ENCODE measurements at places on chromosomes 5 and 9. TPM values are rescaled to one million over a fixed set of nuclear protein-coding genes. Genes with fewer than 3 reads are reported as not detected.

DNA sequence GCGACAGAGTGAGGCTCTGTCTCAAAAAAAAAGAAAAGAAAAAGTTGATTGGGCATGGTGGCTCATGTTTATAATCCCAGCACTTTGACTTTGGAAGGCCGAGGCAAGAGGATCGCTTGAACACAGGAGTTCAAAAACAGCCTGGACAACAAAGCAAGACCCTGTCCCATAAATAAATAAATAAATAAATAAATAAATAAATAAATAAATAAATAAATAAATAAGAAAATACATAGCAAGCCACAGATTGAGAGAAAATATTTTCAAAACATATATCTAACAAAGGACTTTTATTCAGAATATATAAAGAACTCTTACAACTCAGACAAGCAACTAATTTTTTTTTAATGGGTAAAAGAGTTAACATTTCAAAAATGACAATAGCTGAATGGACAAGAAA lies 71.2 kb downstream of the PLPP1 start:
- no peak for DNase-seq

The SVEP1 gene
- total RNA-seq: 0.05 TPM

- DNase-seq: no peak
These were observed 32.8 kb upstream of the TNIP1 start for GRCh38 chr5:151113651-151114050.

DNA sequence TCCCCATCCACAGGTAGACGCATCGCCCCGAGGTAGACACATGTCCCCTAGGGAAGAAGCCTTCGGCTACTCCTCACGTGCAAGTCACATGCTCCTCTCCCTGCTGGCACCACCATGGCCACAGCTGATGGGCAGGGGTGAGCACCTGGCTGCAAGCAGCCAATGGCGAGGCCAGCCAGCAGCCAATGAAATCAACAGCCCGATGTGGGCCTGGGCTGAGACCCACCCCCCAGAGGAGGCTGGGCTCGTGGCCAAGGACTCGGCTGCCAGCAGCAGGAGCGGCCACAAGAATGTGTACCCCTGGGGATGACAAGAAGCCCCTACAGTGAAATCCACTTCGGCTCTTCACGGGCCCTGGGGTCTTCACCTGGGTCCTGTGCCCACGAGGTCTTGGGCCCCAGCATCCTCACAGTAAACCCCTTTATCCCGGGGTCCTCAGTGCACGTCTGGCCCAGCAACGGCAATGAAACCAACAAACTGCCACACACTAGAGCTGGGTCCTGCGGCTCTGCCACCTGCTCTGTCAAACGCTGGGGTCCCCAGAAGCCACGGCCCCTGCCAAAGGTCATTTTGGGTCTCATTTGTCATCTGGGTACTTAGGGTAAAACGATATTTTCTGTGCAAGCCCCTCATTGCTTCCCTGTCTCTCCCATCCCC lies 22.1 kb upstream of the PTGES start:
- no peak for DNase-seq

- DNase-seq: no peak
These were observed 19.9 kb downstream of the SEMA6A start for GRCh38 chr5:116554764-116555163.

The SAXO1 gene
- total RNA-seq: not detected

DNA sequence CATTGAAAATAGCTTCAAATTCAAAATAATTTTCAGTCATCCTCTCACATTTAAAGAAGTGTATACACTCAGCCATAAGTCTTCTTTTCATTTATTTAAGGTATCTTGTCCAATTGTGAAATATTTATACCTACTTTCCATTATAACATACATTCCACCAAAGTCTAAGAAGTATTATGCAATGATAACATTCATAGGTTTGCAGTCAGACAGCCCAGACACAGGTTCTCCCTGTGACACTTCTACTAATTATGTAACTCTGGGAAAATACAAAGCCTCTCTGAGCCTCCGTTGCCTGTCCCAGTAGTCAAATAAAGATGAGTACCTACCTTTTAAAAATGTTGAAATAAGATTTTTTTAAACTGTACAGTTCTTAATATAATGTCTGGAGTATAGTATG lies 320.9 kb upstream of the RPS23 start:
- DNase-seq: no peak

- no peak for DNase-seq
These were observed 54.9 kb downstream of the DUSP1 start for GRCh38 chr5:172715931-172716682.

The QRFP gene
- total RNA-seq: not detected

The CARTPT gene
- not detected for total RNA-seq

DNA sequence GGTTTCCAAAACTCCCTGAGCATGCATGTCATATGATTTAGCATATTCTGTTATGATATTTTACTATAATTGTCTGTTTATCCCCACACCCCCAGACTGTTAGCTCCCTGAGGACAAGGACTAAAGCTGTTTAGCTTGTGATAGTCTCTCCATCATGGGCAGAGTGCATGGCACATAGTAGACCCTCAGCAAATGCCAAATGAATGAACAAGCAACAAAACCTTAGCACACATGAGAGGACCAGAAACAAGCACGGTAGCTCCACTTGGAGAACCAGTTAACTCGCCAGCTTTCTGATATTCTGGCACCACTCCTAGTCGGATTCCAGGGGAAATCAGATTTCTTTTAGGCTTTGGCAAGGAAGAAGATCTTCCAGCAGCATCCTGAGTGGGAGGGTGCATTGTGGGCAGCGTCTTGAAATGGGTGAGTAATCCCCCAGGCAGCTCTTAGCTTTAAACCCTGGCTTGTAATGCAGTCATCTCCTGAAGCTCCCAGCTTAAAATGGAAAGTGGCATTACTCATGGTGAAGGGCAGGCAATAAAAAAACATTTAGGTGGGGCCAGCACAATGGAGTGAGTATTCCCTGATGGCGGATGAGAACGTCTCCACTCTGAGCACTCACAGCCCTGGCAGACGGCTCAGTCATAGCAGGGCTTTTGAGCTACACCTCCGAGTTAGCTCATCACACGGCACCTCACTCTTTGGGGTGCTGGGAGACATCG lies 41.1 kb downstream of the FGF1 start:
- DNase-seq: no peak

DNA sequence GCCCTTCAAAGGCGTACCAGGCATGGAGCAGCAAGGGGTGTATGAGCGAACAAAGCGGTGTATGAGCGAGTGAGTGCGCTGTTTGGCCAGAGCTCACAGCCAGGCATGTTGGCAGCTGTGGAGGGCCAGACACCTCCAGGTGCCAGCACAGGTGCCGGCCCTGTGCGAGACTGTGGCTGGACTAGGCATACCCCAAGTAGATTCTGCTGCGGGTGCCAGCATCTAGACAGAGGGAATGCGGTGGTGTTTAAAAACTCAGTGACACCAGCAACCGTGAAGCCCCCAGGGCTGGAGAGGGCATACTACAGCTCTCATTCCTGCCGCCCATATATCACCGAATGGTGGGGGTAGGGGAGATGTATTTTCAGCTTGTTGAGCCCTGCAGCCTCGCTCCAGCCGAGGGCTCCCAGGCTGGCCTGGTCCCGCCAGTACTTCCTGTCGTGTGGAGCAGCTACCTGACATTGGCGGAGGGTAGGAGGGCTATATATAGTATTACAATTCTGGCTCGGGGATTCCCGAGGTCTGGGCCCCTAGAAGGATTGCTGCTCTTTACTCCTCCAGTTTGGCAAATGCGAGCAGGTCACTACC lies 1829.6 kb upstream of the NUDT12 start:
- no peak for DNase-seq

The NAIF1 gene
- 9.7 TPM for total RNA-seq

- no peak for DNase-seq
These were observed 25.5 kb downstream of the CWC27 start for GRCh38 chr5:64794053-64794770.

- peak; percentile 4 for DNase-seq
These were observed 137.7 kb upstream of the GRIA1 start for GRCh38 chr5:153352685-153353219.

The C1QTNF2 gene
- total RNA-seq: not detected

- DNase-seq: no peak
These were observed 82.7 kb upstream of the OLFM1 start for GRCh38 chr9:135004772-135005171.

GRCh38 chr5:142548739-142549275 lies 137.1 kb downstream of the FGF1 start:
- DNase-seq: peak; percentile 11

DNA sequence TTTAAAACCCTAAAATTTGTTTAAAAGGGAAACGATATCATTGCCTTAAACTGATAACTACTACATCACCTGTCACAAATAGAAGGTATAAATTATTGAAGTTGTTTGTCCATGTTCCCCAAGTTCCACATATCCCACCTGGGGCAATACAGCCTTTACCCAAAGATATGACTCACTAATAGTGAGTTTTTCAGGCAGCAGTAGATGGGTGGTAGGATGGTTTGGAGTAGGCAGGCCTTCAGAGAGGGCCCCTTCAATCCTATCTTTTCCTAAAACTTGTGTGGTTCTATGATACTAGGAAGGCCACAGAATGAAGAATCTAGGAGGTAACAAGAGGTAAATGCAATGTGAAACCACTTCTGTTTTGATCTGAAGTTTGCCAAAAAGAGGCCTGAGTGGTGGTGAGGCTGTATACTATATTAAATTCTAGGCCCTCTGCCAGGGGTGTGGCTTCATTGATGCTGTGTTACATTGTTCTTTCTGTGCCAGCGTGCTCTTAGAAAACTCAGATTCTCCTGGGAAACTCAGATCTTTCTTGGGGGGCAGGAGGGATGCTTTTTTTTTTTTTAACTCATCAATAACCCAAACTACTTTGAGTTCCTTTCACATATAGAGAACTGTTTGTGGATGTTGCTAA lies 7.2 kb downstream of the CYSTM1 start:
- no peak for DNase-seq

- no peak for DNase-seq
These were observed 181.7 kb downstream of the ERCC6L2 start for GRCh38 chr9:96057155-96057554.

- no peak for DNase-seq
These were observed 42.5 kb downstream of the RALGPS1 start for GRCh38 chr9:126956917-126957686.

DNA sequence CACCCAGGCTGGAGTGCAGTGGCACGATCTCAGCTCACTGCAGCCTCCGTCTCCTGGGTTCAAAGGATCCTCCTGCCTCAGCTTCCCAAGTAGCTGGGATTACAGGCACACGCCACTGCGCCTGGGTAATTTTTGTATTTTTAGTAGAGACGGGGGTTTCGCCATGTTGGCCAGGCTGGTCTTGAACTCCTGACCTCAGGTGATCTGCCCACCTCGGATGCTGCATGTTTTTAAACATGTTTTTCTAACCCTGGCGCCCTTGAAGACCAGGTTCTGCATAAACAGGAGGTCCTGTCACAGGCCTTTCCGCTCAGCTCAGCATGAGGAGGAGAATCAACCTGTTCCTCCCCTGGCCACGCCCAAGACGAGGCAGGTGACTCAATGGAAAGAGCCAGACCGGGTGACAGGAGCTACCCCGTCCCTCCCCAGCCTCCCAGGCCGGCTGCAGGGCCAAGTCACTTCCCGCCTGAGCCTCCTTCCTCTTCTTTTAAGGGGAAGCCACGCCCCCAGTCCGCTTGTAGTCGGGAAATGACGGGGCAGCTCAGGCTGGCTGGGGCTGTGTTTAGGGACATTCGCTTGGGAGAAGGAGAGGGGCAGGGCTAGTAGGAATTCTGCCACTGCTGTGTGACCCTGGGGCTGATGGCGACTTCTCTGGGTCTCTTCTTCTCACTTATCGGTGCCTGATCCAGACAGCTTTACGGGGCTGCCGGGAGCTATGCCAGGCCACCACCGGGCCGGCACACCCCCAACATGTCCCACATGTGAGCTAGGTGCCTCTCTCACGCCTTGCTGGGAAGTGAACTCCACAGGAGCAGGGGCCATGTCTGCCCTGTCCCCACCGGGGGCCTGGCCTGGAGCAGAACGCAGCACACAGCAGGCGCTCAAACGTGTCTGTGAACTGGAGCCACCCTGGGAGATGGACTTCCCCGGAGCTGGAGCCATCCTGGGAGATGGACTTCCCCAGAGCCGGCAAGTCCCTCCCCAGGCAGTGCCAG lies 6.1 kb downstream of the NOTCH1 start:
- DNase-seq: peak; percentile 90

DNA sequence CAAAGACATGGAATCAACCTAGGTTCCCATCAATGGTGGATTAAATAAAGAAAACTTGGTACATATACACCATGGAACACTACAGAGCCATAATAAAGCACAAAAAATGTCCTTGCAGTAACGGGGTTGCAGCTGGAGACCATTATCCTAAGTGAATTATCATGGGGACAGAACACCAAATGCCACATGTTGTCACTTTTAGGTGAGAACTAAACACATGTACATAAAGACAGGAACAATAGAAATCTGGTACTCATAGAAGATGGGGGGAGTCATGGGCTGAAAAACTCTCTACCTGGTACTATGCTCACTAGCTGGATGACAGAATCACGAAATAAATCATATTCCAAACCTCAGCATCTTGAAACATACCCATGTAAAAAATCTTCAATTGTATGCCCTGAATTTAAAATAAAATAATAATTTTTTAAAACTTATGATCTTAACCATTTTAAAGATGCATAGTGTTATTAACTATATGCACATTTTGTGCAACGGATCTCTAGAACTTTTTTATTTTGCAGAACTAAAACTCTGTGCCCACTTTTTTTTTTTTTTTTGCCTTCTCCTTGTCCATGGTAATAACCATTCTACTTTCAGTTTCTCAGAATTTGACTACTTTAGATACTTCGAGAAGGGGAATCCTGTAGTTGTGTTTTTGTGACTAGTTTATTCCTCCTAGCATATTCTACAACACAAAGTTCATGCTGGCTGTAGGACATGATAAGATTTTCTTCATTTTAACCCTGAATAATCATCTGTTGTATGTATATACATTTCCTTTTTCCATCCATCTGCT lies 1081.6 kb upstream of the ACO1 start:
- DNase-seq: no peak

DNA sequence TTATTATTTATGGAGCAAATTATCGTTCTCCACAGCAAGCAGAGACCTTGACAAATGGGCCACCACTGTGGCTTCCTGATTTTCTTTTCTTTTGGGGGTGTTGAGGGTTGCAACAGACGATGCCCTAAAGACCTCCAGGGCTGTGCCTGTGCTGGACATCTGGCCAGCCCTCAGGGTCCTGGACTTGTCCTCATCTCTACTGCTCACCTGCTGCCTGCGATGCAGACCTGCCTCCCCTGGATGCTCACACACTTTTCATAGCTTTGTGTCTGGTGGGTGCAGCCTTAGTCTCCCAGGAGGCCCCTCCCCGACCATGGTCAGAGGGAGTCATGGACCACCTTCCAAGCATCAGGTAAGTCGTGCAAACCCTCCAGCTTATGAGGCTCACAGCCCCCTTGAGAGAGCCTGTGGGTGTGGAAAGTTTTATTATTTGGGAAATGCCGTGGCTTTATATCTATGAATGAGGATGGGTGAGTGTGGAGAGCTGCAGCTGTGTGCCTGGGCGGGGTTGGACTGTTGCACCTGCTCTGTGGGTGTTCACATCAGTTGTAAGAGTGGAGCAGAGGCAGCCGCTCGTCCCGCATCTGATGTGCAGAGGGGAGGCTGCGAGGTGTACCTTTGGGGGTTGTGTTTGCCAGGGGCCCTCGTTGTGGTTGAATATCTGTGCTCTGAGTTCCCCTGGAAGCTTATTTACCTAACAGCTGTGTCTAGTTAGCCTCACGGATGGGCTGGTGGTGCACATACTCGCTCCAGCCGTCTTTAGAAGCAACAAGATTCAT lies 126.3 kb upstream of the IRX4 start:
- DNase-seq: no peak

Data from activated T-cell treated with anti-CD3 and anti-CD28 coated beads, Interleukin-2, amount 50 U/mL, for 4 hours (primary cell).